Thymus (tissue), 14 donors: ENCODE measurements at places on chromosomes 7 and 10.

DNA sequence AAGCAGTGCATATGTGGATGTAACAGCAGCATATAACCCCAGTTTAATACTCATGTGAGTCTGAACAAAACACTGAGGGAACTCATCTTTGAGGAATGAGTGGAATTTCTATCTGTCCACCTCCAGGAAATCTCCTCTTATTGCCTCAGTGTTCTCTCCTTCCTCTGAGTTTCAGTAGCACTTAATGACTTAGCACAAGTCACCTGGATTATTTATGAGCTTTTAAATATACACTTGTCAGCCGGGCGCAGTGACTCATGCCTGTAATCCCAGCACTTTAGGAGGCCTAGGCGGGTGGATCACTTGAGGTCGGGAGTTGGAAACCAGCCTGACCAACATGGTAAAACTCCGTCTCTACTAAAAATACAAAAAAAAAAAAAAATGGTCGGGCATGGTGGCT is 4.3 kb downstream of the LRRC20 start:
- peaks cover 11% of the 10 kb centered on the region for H3K27me3 ChIP-seq
- peaks cover 11% of the 10 kb centered on the region for H3K4me1 ChIP-seq
- H3K4me3 ChIP-seq = no peak overlapping the region
- H3K27ac ChIP-seq = no peak overlapping the region
- DNase-seq = no peak

- H3K27me3 ChIP-seq = no peaks in the 10 kb centered on the region
- peaks cover 26% of the 10 kb centered on the region for H3K36me3 ChIP-seq
- H3K4me1 ChIP-seq = no peaks in the 10 kb centered on the region
- no peak overlapping the region for H3K27ac ChIP-seq
Measured at GRCh38 chr7:149720372-149721083, 52.9 kb downstream of the ZNF467 start.

DNA sequence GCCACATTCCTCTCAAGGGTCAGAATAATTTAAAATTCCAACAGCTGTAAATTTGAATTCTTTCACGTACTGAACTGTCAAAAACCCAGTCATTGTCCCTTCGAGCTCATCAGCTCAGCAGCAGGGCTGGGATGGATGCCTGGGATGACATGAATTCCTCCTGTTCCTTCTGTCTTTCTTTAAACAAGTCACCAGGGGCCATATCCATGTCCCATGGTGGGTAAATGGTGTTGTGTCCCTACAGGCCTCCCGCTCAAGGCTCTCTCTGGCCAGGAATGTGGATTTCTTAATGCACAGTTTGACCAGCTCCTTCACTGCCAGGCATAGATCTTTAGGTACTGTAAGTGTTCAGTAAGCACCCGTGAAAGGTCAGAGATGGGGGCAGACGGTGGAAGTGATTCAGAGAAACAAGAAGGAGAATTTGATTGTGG is 13.8 kb upstream of the TECPR1 start:
- no peak for DNase-seq
- H3K27ac ChIP-seq = no peak overlapping the region
- no peak overlapping the region for H3K4me3 ChIP-seq
- peaks cover 18% of the 10 kb centered on the region for H3K36me3 ChIP-seq
- H3K4me1 ChIP-seq = no peaks in the 10 kb centered on the region
- H3K27me3 ChIP-seq = no peaks in the 10 kb centered on the region

- peaks cover 14% of the 10 kb centered on the region for H3K27me3 ChIP-seq
- DNase-seq = no peak
- no peak overlapping the region for H3K27ac ChIP-seq
- no peaks in the 10 kb centered on the region for H3K36me3 ChIP-seq
- no peaks in the 10 kb centered on the region for H3K4me1 ChIP-seq
Measured at GRCh38 chr7:99755085-99755484, 20.1 kb upstream of the CYP3A7 start.

DNA sequence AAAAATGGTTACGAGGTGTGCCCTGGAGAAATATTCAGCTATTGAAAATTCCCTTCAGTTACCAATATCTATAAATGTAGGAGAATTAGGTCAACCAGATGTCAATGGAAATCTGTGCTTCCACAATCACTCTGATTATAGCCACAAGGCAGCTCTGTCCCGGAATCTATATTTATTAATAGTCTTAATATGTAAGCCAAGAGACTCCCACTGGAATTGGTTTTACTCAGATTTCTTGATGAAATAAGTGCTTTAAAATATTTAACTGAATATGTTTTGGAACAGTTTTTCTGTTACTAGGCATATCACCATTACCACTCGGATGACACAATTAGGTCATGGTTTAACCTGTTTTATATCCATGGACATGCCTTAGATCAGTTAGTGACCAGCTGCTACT is 169.6 kb downstream of the POM121L12 start:
- no peak overlapping the region for H3K27ac ChIP-seq
- H3K36me3 ChIP-seq = no peaks in the 10 kb centered on the region
- DNase-seq = no peak
- H3K4me3 ChIP-seq = no peak overlapping the region
- H3K27me3 ChIP-seq = no peaks in the 10 kb centered on the region

- H3K4me1 ChIP-seq = no peaks in the 10 kb centered on the region
- no peaks in the 10 kb centered on the region for H3K36me3 ChIP-seq
- H3K4me3 ChIP-seq = no peak overlapping the region
- DNase-seq = no peak
- no peaks in the 10 kb centered on the region for H3K27me3 ChIP-seq
- no peak overlapping the region for H3K27ac ChIP-seq
Measured at GRCh38 chr10:5862360-5862961, 27.2 kb downstream of the ANKRD16 start.

GRCh38 chr10:103669243-103669929 is 175.9 kb downstream of the NEURL1 start:
- no peak overlapping the region for H3K27ac ChIP-seq
- no peak overlapping the region for H3K4me3 ChIP-seq
- H3K4me1 ChIP-seq = no peaks in the 10 kb centered on the region
- peaks cover 16% of the 10 kb centered on the region for H3K27me3 ChIP-seq
